Lung (tissue), 17 donors: ENCODE measurements at places on chromosomes 13 and 19. TPM values are rescaled to one million over a fixed set of nuclear protein-coding genes. Genes with fewer than 3 reads are reported as not detected.

DNA sequence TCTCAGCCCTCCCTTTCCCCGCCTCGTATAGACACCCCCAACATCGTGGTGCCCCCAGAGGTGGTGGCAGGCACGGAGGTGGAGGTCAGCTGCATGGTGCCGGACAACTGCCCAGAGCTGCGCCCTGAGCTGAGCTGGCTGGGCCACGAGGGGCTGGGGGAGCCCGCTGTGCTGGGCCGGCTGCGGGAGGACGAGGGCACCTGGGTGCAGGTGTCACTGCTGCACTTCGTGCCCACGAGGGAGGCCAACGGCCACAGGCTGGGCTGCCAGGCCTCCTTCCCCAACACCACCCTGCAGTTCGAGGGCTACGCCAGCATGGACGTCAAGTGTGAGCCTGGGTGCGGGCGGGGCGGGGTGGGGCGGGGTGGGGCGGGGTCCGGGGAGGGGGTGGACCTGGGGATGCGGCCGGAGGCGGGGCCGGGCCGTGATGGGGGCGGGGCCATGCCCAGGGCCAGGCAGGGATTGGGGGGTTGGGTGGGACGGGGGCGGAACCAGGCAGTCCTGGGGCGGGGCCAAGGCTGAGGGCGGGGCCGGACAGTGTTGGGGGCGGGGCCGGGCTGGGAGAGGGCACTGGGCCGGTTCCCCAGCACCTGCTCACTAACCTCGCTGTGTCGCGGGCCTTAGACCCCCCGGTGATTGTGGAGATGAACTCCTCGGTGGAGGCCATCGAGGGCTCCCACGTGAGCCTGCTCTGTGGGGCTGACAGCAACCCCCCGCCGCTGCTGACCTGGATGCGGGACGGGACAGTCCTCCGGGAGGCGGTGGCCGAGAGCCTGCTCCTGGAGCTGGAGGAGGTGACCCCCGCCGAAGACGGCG lies 7.8 kb downstream of the MAG start:
- H3K4me3 ChIP-seq = no peak overlapping the region
- no peak overlapping the region for H3K27ac ChIP-seq

DNA sequence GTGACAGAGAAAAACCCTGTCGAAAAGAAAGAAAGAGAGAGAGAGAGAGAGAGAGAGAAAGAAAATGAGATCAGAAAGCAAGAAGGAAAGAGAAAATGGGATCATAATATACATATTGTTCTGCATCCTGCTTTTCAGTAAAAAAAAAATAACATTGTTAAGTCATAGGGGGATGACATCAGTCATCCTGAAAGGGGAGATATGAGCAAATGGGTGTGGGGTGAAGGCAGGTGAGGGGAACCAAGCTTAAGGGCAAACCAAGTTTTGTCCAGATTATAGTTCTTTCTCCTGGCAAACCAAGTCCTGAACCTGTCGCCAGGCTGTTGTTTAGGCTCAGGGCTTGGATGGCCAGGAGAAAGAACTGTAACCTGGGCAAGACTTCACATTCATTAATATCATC lies 92.6 kb upstream of the TMTC4 start:
- no peak overlapping the region for H3K27ac ChIP-seq
- no peak for DNase-seq
- no peaks in the 10 kb centered on the region for H3K4me1 ChIP-seq
- H3K27me3 ChIP-seq = no peaks in the 10 kb centered on the region

DNA sequence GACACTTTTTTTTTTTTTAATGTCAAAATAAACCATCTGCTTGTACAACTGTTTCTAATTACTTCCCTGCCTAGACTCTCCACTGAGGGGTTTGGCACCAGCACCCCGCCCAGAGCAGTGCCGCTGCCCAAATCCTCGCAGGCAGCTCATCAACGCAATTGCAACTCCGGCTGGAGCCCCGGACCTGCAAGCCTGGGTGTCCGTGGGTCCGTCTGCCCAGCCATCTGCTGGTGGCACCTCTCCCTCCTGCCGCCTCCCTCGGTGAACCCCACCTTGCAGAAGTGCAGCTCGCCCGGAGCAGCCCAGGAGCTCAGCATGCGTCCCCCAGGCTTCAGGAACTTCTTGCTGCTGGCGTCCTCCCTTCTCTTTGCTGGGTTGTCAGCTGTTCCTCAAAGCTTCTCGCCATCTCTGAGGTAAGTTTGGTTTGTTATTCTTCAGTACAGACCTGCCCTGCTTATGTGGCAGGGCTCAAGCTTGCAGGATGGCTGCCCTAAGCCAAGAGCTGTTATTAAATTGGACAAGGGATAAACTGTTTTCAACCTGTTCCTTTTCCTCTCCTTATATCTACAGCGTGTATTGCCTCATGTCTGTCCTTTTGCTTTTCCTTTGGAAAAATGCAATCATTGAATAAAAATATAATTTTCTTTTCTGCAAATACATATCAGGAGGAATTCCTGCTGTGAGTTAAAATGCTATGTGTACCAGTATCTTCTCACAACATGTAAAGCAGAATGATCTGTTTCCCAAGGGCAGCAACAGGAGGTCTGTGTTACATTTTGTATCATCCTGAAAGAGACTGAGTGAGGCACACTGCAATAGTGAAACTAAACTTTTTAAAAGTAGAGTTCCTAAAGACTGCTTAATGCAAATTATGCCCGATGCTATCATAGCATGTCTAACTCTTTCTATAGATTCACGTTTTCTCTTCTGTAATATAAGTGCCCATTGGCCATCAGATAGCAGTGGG lies at the start of gene ITGBL1:
Gene ITGBL1 (plus strand): TSS at position 157 of the 967 bp plus-strand sequence. CDS start 159 bp downstream, at position 316.
- peak within 1 kb of the TSS; percentile 33 for H3K27ac ChIP-seq
- no peak for DNase-seq
- H3K4me3 ChIP-seq = peak within 1 kb of the TSS; percentile 28
- H3K27me3 ChIP-seq = no peaks in the 10 kb centered on the region
- H3K36me3 ChIP-seq = no peaks in the 10 kb centered on the region
- no peaks in the 10 kb centered on the region for H3K4me1 ChIP-seq

DNA sequence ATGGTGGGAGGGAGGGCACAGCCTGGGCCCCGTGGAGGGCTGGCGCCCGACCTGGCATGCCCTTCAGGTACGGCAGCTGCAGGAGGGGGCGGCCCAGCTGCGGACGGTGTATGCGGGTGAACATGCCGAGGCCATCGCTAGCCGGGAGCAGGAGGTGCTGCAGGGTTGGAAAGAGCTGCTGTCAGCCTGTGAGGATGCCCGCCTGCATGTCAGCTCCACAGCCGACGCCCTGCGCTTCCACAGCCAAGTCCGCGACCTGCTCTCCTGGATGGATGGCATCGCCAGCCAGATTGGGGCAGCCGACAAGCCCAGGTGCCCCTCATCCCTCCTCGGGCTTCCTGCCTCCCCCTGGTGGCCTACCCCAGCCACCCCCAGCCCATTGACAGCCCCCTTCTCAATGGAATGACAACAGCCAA lies 16.6 kb upstream of the SHKBP1 start:
- H3K36me3 ChIP-seq = no peaks in the 10 kb centered on the region
- no peak for DNase-seq
- no peak overlapping the region for H3K4me3 ChIP-seq

GRCh38 chr19:4373601-4374497 lies 26.5 kb downstream of the SH3GL1 start:
- peaks cover 5% of the 10 kb centered on the region for H3K36me3 ChIP-seq
- H3K4me3 ChIP-seq = no peak overlapping the region
- no peaks in the 10 kb centered on the region for H3K27me3 ChIP-seq
- peak overlapping the region; percentile 91 for H3K27ac ChIP-seq
- H3K4me1 ChIP-seq = peaks cover 36% of the 10 kb centered on the region

GRCh38 chr13:39783051-39783450 lies 127.6 kb downstream of the COG6 start:
- no peaks in the 10 kb centered on the region for H3K27me3 ChIP-seq
- H3K4me1 ChIP-seq = no peaks in the 10 kb centered on the region
- no peak overlapping the region for H3K4me3 ChIP-seq
- H3K36me3 ChIP-seq = no peaks in the 10 kb centered on the region
- no peak overlapping the region for H3K27ac ChIP-seq

DNA sequence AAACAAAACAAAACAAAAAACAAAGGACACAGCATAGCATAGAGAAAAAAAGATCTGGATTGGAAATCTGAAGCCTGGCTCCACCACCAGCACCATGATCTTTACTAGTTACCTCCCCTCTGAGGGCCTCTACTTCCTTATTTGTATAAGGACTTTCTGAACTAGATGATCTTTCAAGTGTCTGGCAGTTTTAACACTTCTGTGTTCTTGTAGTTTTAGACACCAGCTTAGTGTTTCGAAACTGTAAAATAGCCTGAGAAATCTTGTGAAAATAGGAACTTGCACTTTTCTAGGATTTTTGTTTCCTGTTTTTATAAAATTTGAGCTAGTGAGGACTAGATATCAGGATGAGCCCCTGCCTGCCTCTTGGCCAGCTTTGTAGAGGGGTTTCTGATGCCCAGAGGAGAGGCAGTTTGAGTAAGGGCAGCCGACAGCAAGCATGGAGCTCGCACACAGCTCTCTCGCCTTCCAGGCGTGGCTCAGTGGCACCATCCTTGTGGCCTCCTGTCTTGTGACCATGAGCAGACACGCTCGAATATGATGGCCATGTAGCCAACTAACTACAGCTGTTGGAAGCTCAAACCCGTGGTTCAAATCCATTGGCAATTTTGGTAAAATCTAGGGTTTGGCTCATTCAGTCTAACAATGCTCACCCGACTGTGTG lies 319.0 kb downstream of the KCNRG start:
- H3K36me3 ChIP-seq = no peaks in the 10 kb centered on the region
- no peaks in the 10 kb centered on the region for H3K27me3 ChIP-seq
- peak overlapping the region; percentile 64 for H3K27ac ChIP-seq
- no peak overlapping the region for H3K4me3 ChIP-seq
- peaks cover 9% of the 10 kb centered on the region for H3K4me1 ChIP-seq

DNA sequence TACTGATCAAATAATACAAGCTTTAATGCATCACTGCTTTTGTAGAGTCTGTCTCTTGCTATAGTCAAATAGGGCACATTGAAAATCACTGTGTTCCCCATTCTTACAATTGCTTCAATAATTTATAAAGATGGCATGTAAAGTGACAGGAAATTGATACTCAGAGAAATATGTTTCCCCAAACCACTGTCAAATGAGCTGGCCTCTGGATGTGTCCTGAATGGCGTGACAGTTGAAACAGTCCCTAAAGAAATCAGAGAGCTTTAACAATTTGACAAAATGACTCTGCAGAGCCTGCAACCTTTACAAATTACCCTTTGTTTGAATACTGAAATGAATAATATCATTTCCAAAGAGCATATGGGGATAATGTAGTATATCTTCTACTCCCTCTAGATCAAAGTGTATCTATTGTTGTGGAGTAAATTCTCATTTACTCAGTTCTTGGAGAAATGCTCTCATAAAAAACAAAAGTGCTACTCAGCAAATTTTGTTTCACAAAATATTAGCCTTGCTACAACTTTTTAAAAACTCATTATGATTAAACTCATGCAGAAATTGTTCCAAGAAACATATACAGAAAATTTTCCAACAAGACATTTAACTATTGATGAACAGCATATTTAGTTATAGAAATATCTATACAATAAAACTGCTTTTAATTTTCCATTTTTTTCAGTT lies 763.2 kb upstream of the SPRY2 start:
- no peaks in the 10 kb centered on the region for H3K4me1 ChIP-seq
- DNase-seq = no peak
- no peaks in the 10 kb centered on the region for H3K27me3 ChIP-seq
- H3K36me3 ChIP-seq = no peaks in the 10 kb centered on the region

The IFI30 gene
- polyA plus RNA-seq = 1,883 TPM

The ATP11A gene
- polyA plus RNA-seq = 62.9 TPM

The RNF17 gene
- polyA plus RNA-seq = not detected

The ZNF439 gene
- 7.5 TPM for polyA plus RNA-seq

- no peak overlapping the region for H3K4me3 ChIP-seq
- peaks cover 2% of the 10 kb centered on the region for H3K36me3 ChIP-seq
- H3K4me1 ChIP-seq = no peaks in the 10 kb centered on the region
- H3K27ac ChIP-seq = no peak overlapping the region
- H3K27me3 ChIP-seq = no peaks in the 10 kb centered on the region
- no peak for DNase-seq
Measured at GRCh38 chr13:75855847-75856246, 219.7 kb downstream of the LMO7 start.

DNA sequence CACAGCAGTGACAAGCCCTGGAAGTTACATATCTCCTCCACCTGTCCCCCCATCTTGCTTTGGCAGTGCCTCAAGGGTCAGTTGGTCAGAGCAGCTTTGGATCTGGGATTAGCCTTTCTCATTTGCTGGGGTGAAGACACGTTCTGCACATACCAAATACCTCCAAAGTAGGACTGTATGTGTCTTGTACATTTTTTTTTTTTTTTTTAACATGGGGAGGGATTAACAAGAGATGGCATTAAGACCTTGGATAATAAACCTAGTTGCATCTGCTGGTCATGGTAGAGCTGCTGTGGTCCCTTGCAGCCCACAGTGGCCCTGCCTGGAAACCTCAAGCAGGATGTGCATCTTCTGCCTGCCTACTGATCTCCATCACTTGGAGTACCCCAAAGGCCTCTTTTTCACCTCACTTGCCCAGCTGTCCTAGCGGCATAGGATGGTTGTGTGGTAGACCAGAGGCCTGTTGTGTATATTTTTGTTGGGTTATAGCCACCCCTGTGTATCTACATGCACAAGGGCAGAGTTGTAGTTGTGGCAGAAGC lies 2.5 kb downstream of the RPS19 start:
- H3K27ac ChIP-seq = no peak overlapping the region
- H3K4me3 ChIP-seq = no peak overlapping the region
- peaks cover 8% of the 10 kb centered on the region for H3K4me1 ChIP-seq
- H3K36me3 ChIP-seq = peaks cover 33% of the 10 kb centered on the region

The PRDX2 gene
- 132 TPM for polyA plus RNA-seq

GRCh38 chr13:98846521-98846920 lies 94.0 kb upstream of the SLC15A1 start:
- H3K36me3 ChIP-seq = peaks cover 2% of the 10 kb centered on the region
- H3K4me3 ChIP-seq = no peak overlapping the region
- no peak for DNase-seq
- no peak overlapping the region for H3K27ac ChIP-seq
- H3K27me3 ChIP-seq = no peaks in the 10 kb centered on the region

The TMEM150B gene
- 13.4 TPM for polyA plus RNA-seq

DNA sequence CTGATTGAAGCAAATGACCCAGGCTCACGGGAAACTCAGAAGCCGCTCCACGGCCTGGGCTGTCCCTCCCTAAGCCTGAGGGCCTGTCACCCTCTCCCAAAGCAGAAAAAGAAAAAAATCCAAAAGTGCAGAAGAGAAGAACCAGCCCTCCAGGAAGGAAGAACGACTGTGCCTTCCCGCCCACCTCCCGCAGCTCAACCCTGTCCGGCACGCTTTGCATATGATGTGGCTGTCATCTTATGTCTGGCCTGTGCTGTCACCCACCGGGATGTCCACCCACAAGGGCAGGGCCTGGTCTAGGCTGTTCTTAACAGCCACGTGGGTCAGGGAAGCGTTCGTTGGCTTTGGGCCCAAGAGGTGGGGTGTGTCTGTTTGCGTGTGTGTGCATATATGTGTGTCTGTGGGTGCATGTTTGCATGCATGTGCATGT lies 13.7 kb downstream of the ZBTB7A start:
- H3K27me3 ChIP-seq = no peaks in the 10 kb centered on the region
- no peak overlapping the region for H3K4me3 ChIP-seq
- DNase-seq = no peak
- peaks cover 7% of the 10 kb centered on the region for H3K36me3 ChIP-seq

The SSC5D gene
- 2.1 TPM for polyA plus RNA-seq

The SLC25A23 gene
- polyA plus RNA-seq = 15.7 TPM

- no peak for DNase-seq
- no peak overlapping the region for H3K4me3 ChIP-seq
- H3K4me1 ChIP-seq = peaks cover 7% of the 10 kb centered on the region
- H3K27ac ChIP-seq = no peak overlapping the region
- H3K36me3 ChIP-seq = no peaks in the 10 kb centered on the region
Measured at GRCh38 chr19:58328999-58329398, 2.2 kb downstream of the ZSCAN22 start.

- H3K27ac ChIP-seq = no peak overlapping the region
- no peaks in the 10 kb centered on the region for H3K4me1 ChIP-seq
- H3K36me3 ChIP-seq = peaks cover 10% of the 10 kb centered on the region
Measured at GRCh38 chr19:11405846-11406643, 13.1 kb downstream of the RGL3 start.
